ENCODE measurements at places on chromosomes 5 and 9.
A peak's percentile ranks its signal among the peaks of the same experiment; 100 is the strongest.

DNA sequence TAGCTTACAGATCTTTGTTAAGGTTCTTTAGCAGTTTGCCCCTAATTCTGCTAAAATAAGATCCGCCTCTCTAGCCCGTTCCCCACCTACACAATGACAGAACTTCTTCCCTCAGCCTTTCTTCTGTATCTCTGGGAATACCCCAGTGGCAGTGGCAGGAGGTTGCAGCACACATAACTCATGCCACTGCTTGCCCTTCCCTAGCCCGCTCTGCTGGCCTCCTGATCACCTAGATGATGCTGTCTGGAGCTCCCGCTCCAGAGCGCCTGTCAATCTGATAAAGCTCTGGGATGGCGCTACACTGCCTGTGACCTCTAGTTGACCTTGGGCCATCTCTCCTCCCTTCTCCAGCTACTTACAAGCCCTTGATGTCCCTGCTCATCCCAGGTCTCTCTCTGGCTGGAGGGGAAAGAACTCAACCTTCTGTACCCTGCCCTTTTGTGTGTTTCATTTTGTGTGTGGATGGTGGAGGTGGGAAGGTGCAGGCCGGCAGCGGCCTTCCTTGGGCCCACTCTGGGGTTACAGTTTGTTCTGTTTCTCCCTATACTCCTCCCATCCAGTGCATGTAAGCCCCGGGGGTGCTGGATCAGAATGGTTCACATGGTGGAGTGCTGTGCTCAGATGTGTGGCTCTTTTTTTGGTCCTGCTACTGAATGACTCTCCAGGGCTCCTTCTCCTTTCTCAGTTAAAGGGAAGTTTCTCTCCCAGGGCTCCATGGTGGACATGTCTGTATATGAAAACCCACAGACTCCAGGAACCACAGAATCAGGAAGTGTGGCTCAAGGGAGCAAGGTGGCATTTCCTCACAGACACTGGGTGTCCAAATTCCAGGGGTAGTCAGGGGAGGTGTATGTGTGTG, 29.1 kb downstream of the MTX3 start:
- no peak for DNase-seq

- DNase-seq = no peak
These were observed 78.5 kb downstream of the MYO10 start for GRCh38 chr5:16857635-16858034.

DNA sequence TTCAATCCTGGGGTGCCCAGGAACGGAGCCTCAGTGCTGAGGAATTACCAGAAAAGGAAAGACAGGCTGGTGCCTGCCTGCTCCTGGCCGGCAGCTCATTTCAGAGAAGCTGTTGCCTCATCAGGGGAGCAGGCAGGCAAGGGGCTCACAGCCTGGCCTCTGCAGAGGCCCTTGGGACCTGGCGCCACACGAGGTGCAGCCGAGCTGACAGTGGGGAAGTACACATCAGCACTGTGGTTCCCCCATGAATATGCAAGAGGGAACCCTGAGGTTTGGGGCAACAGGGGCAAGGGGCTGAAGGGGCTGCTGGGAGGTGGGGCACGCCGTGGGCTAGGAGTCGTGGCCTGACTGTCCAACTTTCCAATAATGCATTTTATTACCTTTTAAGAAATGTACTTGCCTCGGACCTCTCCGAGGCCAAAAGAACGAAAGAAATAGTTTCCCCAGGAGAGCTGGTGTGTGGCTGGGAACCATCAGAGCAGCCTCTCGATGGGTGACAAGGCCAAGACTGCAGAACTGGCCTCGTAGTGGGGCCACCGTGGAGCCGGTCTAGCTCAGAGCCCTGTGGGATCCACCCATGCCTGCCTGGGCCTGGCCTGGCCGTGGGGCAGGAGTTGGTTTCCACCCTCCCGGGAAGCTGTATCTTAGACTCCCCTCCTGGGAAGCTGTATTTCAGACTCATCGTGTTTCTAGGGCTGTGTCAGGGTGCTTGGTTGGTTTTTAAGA, 198.6 kb downstream of the PAX5 start:
- no peak for DNase-seq

GRCh38 chr5:101393795-101394450, 490.8 kb upstream of the ST8SIA4 start:
- no peak for DNase-seq

DNA sequence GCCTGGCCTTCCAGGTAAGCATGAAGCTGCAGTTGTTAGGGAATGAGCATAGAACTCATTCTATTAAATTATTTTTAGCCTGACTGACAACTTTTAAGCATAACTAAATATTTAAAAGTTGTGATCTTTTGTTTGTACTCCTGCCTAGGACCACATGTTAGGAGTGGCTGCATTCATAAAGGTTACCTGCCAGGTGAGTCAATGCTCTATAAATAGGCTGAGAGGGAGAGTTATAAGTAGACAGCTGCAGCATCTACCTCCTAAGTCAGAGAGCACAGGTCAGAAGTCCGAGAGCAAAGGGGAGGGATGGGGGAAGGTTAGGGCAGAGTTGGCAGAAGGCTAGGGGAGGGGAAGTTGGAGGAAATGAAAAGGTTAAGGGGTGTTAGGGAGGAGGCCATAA, 292.4 kb upstream of the TLE4 start:
- DNase-seq = no peak

DNA sequence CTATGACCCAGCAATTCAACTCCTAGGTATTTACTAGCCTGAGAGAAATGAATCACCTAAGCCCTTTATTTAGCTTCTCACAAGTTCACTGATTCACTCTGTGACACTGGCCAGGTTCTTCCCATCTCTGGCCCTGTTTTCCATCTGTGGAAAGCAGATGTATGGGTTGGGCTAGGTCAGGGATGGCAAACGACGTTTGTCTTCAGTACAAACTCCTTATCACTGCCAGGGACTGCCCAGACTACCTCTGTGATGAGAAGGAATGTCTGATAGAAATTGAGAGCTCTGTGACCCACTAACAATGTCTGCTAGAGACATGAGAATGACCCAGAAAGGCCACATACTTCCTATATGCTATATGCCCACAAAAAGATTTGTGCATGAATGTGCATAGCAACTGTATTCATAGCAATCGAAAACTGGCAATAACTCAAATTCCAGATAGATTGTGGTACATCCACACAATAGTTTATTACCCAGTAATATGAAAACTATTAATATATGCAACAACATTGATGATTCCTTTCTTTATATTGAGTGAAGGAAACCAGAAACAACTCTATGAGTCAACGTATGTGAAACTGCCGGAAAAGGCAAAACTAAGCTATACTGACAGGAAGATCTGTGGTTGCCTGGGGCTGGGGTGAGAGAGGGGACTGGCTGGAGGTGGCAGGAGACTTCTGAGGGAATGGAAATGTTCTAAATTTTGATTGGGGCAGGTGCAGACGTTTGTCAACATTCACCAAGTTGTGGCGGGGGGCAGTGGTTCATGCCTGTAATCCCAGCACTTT, 32.0 kb upstream of the ADAM19 start:
- DNase-seq = no peak

DNA sequence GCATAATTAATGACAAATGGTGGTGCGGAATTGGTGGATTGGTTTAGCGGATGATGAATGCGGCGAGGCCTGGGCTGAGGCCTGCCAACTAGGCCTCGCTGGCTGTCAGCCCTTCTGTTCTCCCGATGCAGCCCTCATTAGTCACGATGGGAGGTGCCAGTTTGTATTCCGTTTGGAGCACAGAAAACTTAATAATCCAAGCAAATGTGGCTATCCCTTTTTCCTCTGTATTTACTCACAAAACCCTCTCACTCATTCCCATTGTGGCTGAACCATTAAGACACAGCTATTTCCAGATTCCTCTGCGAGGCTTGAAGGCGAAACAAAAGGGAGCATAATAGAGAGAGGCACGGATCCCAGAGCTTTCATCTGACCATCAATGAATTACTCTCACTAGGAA, 114.3 kb downstream of the MVB12B start:
- DNase-seq = no peak

DNA sequence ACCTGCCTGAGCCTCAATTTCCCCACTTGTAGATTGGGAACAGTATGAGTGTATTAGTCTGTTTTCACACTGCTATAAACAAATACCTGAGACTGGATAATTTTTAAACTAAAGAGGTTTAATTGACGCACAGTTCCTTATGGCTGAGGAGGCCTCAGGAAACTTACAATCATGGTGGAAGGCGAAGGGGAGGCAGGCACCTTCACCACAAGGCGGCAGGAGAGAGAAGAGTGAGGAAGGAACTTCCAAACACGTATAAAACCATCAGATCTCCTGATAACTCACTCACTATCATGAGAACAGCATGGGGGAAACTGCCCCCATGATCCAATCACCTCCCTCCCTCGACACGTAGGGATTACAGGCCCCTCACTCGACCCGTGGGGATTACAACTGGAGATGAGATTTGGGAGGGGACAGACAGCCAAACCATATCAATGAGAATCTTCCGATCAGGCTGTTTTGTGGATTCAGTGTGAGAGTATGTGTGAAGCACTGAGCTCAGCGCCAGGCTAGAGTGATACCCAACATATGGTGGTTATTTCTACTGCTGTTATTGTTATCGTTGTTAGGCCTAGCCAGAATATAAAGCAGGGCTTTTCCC, 14.6 kb upstream of the LMX1B start:
- DNase-seq = no peak

DNA sequence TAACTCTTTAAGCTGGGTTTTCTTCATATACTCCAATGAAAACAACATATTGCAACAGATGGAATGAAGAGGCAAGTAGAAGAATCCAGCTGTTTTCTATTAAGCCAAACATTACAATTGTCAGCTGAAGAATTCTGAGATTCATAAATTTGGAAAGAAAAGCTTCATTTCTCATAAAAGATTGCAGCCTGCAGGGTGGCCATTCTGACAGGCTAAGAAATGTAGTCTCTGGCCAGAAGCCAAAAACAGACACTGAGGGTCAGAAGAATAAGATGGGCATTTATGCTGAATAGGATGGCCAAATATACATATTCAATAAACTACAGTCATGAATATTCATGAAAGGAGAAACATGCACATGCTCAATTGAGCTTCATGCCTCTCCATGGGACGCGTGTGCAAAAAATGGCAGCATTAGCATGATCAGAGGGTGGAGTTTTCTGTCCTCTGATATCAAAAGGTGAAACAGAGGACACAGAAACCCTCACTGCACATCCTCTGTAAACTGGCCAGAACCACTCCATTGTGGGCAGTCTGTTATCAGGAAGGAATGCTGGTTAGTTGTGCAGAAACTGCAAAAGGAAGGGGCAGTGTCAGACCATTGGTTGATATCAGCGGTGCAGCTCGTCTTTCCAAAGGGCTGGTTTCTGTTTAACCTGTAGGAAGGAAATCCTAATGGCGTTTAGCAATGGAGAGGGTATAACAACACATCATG, 50.2 kb downstream of the FXN start:
- no peak for DNase-seq

DNA sequence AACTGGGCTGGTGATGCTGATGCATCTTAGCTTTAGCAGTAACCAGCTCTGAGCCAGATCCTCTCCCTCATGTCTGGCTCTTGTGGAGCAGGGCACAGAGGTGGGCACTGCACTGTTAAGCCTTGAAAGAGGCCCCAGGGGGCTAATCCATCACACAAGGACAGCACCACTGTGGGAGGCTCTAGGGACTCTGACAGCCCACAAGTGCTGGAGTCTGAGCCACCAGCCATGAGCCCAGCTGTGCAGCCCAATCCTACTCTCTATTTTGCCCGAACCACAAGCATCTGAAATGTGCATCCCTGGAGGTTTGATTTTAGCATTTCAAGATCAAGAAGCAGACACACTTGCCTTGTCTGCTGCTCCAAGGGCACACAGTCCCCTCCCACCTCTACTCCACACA, 407.1 kb upstream of the TRPC7 start:
- no peak for DNase-seq

- no peak for DNase-seq
These were observed 30.8 kb downstream of the ANKRD33B start for GRCh38 chr5:10594591-10595210.

GRCh38 chr5:34002629-34003328, 5.1 kb downstream of the AMACR start:
- no peak for DNase-seq

- no peak for DNase-seq
These were observed 192.5 kb upstream of the DAPK1 start for GRCh38 chr9:87305151-87305550.

GRCh38 chr5:30991462-30991861, 202.0 kb upstream of the CDH6 start:
- DNase-seq = no peak

- DNase-seq = no peak
These were observed 4.5 kb downstream of the CEMIP2 start for GRCh38 chr9:71763832-71764231.

- DNase-seq = peak; percentile 51
These were observed 173.0 kb upstream of the TBC1D2 start for GRCh38 chr9:98428454-98428853.

GRCh38 chr5:41067714-41068568, 3.2 kb downstream of the MROH2B start:
- peak; percentile 33 for DNase-seq

- DNase-seq = no peak
These were observed 55.1 kb downstream of the NUP214 start for GRCh38 chr9:131180454-131180853.

DNA sequence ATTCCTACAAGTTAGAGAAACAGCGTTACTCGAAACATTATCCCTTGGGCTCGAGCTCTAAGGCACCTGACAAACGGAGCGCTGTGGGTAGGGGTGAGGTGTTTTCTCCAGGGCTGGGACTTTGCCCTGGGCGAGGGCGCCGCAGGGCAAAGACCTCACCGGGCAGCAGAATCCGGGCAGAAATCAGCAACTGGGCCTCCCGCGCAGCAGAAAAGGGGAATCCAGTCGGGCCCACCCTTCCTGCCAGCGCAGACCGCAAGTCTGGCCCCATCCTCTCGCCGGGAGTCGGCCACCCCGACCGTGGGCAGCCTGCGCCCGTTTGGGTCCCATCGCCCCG, 430 bp upstream of the MSH3 start:
- no peak for DNase-seq

GRCh38 chr9:104256031-104256695, 162.1 kb downstream of the SMC2 start:
- no peak for DNase-seq

- no peak for DNase-seq
These were observed 38.7 kb upstream of the HSD17B3 start for GRCh38 chr9:96340707-96341106.

DNA sequence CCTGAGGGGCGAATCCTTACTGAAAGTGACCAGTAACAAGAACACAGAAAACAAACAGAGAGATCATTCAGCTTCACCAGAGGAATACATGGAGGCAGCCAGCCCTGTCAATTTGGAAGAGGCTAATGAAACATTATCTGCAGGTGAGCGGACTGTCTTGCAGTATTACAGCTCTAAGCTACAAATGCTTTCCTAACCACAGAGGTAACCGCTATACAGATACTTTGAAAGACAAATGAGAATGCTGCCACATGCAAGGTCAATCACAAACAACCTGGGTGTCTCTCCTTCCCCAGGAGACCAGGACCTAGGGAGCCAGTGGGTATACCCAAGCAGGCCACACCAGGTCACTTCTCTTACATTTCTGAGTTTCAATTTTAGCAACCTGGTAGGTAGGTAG, 30.2 kb downstream of the EFNA5 start:
- no peak for DNase-seq

DNA sequence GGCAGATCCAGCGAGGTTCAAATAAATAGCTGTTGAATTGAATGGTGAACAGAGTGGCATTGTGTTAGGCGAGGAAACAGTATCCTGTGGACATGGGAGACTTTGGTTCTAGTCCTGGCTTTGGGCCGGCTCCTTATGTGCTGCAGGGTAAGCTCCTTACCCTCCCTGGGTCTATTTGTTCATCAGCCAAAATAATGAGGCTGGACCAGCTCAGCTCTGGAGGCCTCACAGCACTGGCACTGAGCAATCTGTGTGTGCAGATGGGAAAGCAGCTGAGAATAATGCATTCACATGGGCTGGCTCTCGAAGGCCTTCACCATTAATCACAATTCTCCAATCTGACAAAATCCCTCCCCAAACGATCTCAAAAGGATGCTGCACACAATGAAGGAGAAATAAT, 81.9 kb downstream of the APBA1 start:
- DNase-seq = no peak
